Esophagus squamous epithelium (tissue), 5 donors: ENCODE measurements at places on chromosomes 2 and 18.

DNA sequence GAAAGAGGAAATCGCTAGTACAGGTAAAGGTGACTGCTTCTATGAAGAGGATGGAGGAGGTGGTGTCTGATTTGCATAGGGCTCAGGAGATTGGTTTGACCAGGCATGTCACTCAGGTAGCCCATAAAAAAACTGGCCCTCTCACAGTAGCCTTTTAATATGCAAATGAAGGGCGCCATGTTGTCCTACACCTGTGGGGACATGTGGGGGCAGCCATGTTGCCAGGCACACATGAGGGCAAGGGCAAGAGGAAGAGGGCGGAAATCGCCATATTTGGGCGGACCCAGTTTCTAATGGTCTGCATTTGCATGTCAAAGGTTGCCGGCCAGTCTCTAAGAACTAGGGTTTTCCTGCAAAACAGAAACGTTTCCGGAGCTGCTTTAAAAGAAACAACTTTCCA lies 1330.6 kb downstream of the DSC3 start:
- no peak for DNase-seq

- DNase-seq = no peak
Observed at GRCh38 chr18:43031169-43031568, 84.3 kb downstream of the RIT2 start.

GRCh38 chr2:172931256-172931894 lies 144.3 kb upstream of the MAP3K20 start:
- no peak for DNase-seq

DNA sequence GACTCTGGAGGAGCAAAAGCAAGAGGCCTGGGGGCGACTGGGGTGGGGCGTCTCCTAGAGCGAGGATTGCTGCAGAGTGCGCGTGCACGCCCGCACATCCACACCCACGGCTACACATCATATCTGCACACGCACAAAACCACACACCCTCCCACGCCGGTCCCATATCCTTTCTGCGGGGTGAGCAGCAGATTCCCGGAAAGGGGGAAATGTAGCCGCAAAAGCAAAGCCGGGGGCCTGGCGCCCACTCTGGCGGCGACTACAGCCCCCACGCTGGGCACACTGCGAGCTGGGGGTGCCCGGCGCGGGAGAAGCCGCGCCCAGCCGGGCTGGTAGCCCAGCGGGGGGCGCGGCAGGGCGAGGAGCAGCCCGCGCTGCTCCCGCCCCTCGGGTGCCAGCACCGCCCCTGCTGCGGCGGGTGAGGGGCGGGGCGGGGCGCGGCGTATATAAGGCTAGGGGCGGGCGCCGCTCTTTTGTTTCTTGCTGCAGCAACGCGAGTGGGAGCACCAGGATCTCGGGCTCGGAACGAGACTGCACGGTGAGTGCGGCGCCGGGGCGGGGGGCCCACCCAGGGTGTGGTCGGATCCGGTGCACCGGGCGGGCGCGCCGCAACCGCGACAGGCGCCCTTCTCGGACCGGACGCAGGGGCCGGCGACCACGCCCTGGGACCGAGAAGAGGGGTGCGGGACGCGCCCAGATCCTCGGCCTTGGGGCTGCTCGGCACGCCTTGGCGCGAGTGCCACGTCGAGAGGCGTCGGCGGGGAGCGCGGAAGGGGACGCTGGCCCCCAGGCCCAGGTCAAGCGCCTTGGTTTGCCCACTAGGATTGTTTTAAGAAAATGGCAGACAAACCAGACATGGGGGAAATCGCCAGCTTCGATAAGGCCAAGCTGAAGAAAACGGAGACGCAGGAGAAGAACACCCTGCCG lies at the start of gene TMSB10:
TSS of gene TMSB10 (plus strand) at position 476 of the 927 bp plus-strand sequence.
- peak; percentile 55 for DNase-seq

DNA sequence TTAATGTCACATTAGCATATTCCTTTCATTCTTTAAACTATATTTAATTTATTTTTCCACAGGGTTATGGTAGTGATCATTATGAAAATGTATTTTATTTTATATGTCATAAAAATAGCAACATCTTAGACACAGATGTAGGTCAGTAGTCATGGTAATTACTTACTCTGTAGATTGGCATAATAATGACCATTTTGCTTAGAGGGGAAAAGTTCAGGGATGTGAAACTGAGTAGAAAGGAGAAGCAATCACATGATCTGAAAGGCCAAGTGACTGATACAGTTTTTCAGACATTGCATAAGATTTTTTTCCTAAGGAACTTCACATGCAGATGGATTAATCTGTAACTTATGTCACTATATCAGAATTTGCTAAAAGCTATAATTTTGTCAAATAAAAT lies 286.9 kb downstream of the CTNNA2 start:
- no peak for DNase-seq

- no peak for DNase-seq
Observed at GRCh38 chr2:238603596-238603995, 176.9 kb downstream of the ASB1 start.

- no peak for DNase-seq
Observed at GRCh38 chr18:4751523-4751922, 296.4 kb upstream of the DLGAP1 start.

DNA sequence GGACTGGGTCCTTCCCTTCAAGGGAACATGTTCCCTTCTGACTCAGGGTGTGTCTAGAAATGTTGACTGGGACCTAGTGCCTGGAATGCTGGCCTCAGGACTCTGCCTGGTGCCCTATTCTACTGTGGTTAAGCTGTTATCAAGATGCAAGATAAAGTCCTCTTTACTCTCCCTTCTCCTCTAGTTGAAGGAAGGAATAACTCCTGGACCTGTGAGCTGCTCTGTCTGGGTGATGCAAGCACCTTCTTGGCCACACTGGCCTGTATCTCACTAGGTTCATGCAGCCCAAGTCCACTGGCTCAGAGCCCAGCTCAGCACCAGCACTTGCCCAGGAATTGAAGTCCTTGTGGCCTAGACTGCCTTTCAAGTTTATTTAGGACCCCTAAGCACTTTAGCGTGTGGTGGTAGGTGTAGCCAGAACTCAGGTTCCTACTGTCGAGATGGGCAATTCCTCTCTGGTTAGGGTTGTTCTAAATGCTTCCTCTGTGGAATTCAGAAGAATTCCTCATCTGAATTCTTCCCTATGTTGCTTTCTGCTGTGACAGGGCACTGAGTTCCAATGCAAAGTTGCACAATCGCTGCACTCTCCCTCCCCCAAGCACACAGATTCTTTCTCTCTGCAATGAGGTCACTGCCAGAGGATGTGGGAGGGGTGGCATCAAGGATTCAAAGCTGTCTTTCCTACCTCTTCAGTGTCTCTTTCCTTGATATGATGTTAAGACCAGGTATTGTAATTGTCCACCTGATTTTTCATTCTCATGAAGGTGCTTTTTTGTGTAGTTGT lies 54.7 kb downstream of the VWC2L start:
- DNase-seq = no peak

DNA sequence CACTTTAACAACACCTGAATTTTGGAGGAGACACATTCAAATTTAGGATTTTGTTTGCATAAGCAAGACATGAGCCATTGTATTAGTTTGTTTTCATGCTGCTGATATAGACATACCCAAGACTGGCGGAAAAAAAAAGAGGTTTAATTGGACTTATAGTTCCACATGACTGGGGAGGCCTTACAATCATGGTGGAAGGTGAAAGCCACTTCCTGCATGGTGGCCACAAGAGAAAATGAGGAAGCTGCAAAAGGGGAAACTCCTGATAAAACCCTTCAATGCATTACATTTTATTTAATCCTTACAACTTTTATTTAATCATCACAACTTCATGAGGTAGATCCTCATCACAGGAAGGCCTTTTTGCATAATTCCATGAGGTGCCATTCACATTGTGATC lies 242.0 kb upstream of the STON1 start:
- DNase-seq = no peak

GRCh38 chr2:201798252-201798913 lies 8.0 kb upstream of the CDK15 start:
- no peak for DNase-seq

GRCh38 chr18:9715978-9716774 lies 8.1 kb downstream of the RAB31 start:
- DNase-seq = no peak

GRCh38 chr18:63261029-63261428 lies 58.5 kb downstream of the BCL2 start:
- no peak for DNase-seq

- no peak for DNase-seq
Observed at GRCh38 chr2:67841711-67842110, 221.1 kb downstream of the C1D start.

GRCh38 chr2:213066443-213066743 lies 85.0 kb downstream of the IKZF2 start:
- no peak for DNase-seq

- no peak for DNase-seq
Observed at GRCh38 chr18:73707035-73707434, 440.6 kb downstream of the FBXO15 start.

- no peak for DNase-seq
Observed at GRCh38 chr18:34627137-34627920, 82.8 kb upstream of the DTNA start.

GRCh38 chr2:118568700-118569099 lies 278.7 kb downstream of the EN1 start:
- no peak for DNase-seq

DNA sequence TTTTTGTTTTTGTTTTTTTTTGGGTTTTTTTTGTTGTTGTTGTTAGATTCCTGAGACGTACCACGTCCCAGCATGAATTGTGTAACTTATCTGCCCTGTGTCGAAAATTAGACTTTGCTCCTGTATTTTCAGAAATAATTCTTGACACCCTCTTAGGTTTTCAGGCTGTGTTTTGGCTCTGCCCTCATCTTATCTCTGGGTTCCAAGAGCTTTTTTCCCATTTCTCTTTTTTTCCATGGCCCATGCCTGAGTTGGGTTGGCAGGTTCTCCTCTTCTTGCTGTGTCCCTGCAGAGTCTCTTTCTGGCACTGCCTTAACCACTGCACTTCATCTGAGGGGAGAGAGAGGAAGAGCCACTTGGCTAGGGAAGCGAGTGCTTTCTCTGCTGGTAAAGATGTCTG lies 42.4 kb downstream of the CTIF start:
- DNase-seq = no peak

DNA sequence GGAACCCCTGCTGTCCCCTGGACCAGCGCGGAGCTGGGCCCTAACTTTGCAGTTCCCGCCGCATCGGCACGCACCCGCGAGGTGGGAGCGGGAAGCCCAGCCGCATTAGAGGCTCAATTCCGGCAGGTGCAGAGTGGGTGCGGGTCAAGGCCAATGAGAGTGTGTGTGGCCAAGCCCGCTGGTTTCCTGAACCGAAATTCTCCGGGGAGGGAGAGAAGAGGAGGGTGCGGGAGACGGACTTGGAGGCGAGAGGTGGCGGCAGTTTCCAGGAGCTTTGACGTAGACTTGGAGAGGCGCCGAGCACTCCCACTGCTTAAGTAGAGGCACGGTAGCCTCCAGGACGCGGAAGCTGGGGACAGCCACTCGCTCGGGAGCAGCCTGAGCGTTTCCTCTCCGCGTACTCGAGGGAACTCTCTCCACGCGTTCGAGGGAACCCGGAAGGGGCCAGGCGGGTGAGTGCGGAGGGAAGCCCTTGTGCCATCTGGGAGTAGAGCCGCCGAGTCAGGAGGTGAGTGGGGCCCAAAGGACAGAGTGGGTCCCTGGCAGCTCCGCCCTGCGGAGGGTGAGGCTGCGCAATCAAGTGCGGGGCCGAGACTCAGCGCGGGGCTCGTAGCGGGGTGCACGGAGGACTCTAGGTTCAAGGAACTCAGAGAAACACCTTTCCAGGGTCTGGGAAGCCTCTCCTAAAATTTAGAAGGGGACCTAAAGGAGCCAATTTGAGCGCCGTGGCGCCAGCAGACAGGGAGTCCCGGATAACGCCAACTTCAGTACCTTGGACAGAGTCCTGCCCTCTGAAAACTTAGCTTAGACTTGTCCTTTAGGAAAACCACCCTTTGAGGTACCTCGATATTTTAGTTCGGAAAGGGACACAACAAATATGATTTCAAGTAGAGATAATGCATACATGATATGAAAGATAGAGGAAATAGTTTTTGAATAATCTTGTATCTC lies at the start of gene FAM237A:
TSS of gene FAM237A (plus strand) at position 413 of the 951 bp plus-strand sequence. CDS start 1,750 bp downstream, outside the sequence.
- DNase-seq = no peak

GRCh38 chr2:96024336-96025193 lies 10.2 kb downstream of the GPAT2 start:
- no peak for DNase-seq

DNA sequence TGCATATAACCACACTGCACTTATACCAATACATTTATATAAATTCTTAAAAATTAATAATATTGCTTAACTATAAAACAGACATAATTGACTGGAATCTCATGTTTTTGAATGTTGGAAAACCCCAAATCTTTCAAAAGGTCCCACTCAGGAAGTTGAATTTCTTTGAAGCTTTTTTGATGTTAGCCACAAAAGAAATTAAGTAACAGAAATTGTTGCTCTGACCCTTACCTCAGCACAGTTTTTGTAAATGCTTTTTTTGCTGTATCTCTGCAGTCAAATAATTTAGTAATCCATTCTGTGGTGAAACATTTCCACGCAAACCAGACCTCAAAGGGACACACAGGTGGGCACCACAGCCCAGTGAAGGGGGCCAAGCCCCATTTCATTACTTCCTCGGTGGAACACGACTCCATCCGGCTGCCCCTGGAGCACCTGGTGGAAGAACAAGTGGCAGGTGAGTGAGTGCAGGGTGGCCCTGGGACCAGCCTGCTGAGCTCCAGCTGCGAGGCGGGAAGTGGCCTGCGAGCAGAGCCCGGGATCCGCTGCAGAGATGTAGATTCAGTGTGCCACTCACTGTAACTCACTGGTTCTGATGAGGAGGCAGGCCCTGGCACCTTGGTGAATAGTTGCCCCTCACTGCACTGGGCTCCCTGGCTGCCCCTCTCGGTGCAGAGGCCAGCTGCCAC lies 8.4 kb downstream of the SCLY start:
- DNase-seq = no peak

GRCh38 chr18:50696436-50696835 lies 123.4 kb downstream of the MRO start:
- no peak for DNase-seq

GRCh38 chr18:23498877-23499276 lies 4.4 kb upstream of the RMC1 start:
- DNase-seq = peak; percentile 13

DNA sequence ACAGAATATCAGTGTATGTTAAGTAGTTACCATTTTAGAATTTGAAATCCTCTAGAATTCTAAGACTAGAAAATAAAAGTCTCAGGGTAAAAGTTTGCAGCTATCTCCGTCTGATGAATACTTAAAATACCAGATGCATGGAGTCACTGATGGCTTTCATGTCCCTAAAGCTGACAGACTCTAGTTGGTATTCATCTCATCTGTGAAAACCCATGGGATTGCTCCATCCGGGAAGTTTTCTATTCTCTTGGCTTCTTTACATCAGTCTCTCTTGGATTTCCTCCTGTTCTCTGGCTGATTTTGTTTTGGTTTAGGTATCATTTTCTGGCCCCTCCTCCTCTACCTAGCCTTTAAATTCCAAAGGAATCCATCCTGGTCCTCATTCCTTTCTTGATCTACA lies 465.6 kb upstream of the POU3F3 start:
- DNase-seq = no peak

DNA sequence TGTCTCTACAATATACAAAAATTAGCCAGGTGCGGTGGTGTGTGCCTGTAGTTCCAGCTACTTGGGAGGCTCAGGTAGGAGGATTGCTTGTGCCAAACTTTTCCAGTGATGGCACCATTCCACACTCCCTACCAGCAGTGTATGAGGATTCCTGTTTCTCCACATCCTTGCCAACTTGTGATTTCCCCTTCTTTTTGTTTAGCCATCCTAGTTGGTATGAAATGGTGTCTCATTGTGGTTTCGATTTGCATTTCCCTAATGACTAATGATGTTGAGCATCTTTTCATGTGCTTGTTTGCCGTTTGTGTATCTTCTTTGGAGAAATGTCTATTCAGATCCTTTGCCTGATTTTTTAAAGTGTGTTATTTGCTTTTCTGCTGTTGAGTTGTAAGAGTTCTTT lies 41.0 kb downstream of the EPB41L5 start:
- no peak for DNase-seq
